Kidney epithelial cell (primary cell): ENCODE measurements at places on chromosomes 3 and 15.

- DNase-seq = no peak
These were observed 35.0 kb upstream of the COLQ start for GRCh38 chr3:15556512-15556911.

- DNase-seq = no peak
These were observed 40.9 kb upstream of the CCR2 start for GRCh38 chr3:46312991-46313390.

DNA sequence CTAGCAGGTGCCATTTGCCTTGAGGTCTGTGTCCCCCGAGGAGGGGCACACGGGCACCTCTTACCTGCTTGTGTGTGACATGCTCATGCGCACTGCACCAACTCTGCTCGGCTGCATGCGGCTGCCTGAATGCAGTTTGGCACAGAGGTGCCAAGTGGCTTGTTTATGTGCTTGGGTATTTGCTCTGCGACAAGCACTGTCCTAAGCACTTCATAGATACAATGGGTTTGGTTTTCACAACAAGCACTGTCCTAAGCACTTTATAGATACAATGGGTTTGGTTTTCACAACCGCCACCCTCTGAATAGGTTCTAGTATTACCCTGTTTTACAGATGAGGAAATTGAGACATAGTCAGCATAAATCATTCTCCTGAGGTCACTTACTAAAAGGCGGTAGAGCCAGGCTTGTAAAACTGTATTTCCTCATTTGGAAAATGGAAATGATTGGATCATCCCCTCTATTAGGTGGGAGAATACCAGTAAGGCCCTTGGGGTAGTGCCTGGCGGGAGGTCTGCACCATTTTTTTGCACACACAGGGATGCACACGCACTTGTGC is 487 bp downstream of the ITIH4 start:
- no peak for DNase-seq

GRCh38 chr3:64765947-64766346 is 78.1 kb upstream of the ADAMTS9 start:
- DNase-seq = no peak

DNA sequence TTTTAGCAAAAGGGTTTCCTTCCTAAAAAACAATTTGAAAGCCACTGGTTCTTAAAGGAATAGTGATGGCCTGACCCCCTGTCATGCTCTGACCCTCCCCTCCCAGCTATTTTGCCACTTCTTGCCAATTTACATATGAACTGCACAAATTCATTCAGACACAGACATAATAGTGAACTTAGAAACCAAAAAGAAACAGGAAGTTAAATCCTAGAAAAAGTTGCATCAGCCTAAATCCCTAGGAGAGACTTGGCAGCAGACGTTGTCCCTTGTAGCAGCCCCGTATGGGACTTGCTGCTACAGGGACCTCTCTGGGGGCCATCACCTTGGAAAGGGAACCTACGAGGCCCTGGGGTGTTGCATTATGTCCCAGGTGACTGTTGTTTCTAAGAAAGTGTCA is 14.3 kb upstream of the PDE8A start:
- no peak for DNase-seq

DNA sequence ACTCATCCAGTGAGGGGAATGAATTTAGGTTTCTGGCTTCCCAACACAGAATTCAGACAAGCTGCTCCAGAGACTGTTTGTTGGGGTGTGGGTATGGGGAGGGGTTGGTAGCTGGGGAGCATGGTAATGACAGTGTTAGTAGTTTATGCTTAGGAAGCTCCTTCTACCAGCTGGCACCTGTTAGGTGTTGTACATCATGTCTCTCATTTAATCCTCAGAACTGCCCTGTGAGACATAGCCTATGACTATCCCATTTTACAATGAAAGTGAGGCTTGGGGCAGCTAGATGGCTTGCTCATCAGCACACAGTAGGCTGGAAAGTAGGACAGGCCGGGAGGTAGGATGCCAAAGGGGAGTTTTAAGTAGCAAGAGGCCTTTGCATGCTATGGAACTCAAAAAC is 2.5 kb downstream of the EIF4E3 start:
- no peak for DNase-seq

GRCh38 chr3:3065876-3066275 is 44.3 kb downstream of the IL5RA start:
- DNase-seq = no peak

DNA sequence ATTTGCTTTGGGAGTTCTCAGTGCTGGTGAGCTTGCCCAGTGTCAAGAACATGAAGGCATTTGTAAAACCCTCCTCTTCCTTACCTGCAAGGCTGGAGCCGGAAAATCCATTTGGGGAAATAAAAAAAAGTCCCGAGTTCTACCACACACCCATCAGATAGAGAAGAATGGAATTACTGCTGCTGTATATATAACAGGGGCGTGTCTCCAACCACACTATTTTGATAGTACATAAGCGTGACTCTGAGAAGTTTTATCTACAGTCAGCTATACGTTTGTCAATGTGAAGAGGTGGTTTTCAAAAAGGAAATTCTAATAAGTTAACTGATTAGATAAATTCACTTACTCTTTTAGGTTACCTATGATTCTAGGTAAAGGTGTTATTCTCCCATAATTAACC is 1.3 kb upstream of the CPA3 start:
- DNase-seq = no peak
